ENCODE measurements at places on chromosomes 4 and X.

DNA sequence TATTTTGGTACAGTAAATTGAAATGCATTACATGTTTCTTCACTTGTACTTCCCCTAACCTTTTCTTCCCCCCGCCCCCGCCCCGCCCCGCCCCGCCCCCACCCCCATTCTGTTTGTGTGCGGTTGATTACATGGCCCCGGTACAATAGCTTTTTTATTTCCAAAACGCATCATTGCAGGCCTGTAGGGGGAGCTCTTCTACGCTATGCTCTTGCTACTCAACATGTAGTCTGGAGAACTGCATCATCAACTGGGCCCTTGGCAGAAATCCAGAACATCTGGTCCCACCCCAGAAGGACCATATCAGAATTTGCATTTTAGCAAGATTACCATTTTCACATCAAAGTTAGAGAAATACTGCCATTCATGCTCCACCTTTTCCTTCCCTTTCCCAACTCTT lies 333.3 kb upstream of the DDX53 start:
- no peak for DNase-seq

- no peak for DNase-seq
Observed at GRCh38 chr4:144289667-144290428, 149.3 kb upstream of the GYPA start.

- no peak for DNase-seq
Observed at GRCh38 chr4:157674699-157675098, 454.2 kb downstream of the GRIA2 start.

DNA sequence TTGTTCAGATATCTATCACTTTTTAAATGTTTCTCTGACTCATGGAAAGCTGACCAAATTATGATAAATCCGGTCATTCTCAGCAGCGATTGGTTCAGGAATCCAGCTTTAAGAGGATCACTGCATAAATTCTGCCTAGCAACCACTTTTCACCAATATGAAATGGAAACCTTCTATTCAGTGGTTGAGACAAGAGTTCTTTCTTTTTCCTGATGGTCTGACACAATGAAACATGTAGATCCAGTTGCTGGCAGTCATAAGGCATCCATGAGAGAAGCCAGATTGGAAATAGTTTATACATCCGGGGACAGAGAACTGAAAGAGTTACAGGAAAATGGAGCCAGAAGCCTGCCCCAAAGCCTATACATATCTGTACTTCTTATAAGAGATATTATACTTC lies 27.2 kb downstream of the MAB21L2 start:
- DNase-seq = no peak

GRCh38 chr4:78308517-78308916 lies 243.1 kb upstream of the ANXA3 start:
- no peak for DNase-seq

- DNase-seq = no peak
Observed at GRCh38 chrX:66633541-66633940, 5.3 kb downstream of the EDA2R start.

- no peak for DNase-seq
Observed at GRCh38 chrX:152899111-152899873, 1.4 kb downstream of the ZNF185 start.

DNA sequence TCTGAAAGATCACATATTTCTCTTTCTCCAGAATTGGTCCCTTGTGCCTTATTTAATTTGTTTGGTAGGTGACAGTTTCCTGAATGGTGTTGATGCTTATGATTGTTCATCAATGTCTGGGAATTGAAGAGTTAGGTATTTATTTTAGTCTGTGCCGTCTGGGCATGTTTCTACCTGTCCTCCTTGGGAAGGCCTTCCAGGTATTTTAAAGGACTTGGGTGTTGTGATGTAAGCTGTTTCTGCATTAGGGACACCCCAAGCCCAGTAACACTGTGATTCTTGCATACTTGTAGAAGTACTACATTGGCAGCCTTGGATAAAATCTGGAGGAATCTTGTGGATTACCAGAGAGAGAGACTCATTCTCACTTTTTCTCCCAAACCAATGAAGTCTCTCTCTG lies 120.8 kb upstream of the CXXC4 start:
- no peak for DNase-seq

DNA sequence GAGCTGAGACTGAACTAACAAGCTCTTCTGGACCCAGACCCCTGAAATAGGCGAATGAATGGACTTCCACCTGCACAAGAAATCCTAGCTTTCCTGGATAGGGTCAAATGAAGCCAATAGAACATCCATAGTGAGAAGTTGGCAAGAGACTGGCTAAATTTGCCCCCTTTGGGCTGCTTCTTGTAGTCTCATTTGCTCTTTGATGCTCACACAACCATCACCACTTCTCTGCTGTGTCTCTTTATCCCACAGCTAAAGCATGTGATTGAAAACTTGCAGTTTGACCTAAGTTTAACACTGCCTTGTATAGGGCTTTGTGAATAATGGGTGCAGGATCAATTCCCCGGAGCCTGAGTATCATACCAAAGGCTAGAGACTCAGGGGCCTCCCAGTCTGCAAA lies 38.2 kb downstream of the NLGN3 start:
- no peak for DNase-seq

DNA sequence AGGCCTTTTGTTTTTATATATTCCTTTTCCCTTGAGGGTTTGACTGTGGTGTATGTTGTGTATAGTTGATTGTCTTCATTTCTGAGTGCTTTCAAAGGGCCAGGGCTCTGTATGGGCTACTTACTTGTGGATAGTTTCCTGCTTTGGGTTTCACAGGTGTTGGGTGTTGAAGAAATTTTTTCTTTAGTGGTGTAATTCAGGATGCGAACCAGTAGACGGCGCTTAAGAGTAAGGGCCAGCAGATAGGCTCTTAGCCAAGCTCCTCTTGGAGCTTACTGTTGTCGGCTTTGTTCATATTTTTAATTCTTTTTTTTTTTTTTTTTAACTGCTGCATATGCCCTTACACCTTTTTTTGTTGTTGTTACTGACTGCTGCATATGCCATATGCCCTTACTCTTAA lies 276.3 kb upstream of the GALNT7 start:
- DNase-seq = no peak

- DNase-seq = no peak
Observed at GRCh38 chrX:100649550-100650356, 5.8 kb downstream of the SRPX2 start.

- DNase-seq = no peak
Observed at GRCh38 chr4:101081695-101082369, 265.5 kb downstream of the PPP3CA start.

DNA sequence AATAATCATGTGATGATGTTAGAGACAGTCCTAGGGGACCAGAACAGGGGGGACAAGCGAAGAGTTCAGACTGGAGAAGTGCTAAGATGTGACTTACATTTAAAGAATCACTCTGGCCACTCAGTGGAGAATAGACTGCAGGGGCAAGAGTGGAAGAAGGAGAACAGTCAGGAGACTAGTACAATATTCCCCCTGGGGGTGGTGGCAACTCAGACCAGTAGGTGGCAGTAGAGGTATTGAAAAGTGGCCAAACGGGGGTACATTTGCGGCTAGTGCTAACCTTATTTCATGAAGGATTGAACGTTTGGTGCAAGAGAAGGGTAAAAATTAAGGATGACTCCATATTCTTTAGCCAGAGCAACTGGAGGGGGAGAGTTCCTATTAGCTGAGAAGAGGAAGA lies 2.7 kb upstream of the BMX start:
- peak; percentile 1 for DNase-seq

GRCh38 chrX:109327251-109327650 lies 154.6 kb downstream of the GUCY2F start:
- no peak for DNase-seq

DNA sequence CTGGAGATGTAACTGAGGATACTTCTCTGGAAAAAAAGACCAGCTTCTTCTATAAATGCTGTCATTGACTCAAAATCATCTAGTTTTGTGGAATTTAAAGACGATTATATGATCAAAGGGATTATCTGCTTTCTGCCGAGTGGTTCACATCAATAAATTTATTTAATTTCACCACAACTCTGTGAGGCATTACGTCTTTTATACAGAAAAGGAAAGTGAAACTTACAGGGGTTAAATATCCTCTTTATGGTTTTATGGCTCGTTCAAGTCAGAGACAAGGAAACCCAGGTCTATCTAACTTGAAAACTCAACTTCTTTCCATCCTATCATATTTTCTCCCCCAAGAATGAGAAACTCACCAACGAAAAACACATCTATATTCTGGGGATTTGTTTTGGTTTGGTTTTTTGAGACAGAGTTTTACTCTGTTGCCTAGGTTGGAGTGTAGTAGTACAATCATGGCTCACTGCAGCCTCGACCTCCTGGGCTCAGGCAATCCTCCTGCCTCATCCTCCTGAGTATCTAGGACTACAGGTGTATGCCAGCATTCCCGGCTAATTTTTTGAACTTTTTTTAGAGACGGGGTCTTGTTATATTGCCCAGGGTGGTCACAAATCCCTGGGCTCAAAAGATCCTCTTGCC lies 377.9 kb upstream of the EMCN start:
- no peak for DNase-seq

DNA sequence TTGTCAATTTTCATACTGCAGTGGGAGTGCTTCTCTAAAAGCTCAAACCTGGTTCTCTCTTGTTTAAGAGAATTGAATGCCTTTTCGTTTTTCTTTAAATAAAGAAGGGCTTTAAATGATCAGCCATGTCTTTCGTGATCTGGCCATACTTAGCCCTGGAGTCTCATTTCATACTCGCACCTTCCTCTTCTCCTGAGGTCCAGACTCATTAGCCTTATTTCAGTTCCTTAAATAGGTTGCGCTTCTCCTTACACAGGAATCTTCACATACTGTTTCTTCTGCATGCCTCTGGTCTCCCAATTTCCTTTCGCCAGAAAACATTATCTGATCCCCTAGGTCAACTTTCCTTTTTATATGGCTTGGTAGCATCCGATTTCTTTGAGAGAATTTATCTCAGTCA lies 565.6 kb upstream of the TENM3 start:
- DNase-seq = no peak

DNA sequence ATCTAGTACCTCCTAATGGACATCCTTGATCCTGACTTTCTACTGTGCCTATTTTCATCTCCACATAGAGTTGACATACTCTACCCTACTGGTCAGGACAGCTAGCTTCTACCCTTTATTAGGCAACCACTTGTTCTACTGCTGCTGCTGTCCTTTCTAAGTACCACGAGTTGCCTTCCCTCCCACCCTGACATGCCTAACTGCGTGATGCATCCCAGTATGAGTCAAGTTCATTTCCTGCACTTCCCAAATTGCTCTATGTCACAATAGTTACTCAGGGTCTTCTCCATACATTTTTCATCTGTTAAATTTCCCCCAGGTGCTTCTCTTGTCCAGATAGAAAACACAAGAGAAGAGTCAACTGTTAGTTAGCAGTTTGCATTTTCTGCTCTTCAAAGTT lies 133.4 kb downstream of the TBC1D19 start:
- DNase-seq = no peak

GRCh38 chrX:153921070-153921469 lies 5.0 kb downstream of the ARHGAP4 start:
- no peak for DNase-seq

DNA sequence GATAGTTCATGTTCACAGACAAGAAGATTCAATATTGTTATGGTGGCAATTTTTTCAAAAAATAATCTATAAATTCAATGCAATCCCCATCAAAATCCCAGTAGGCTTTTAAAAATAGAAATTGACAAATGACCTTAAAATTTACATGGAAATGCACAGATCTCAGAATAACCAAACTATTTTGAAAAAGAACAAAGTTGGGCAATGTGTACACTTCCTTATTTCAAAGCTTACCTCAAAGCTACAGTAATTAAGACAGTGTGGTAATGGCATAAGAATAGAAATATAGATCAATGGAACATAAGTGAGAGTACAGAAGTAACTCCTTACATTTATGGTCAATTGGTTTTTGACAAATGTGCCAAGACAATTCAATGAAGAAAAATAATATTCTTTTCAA lies 39.0 kb downstream of the FRMD7 start:
- DNase-seq = no peak

- DNase-seq = no peak
Observed at GRCh38 chrX:147914591-147914990, 2.9 kb downstream of the FMR1 start.

DNA sequence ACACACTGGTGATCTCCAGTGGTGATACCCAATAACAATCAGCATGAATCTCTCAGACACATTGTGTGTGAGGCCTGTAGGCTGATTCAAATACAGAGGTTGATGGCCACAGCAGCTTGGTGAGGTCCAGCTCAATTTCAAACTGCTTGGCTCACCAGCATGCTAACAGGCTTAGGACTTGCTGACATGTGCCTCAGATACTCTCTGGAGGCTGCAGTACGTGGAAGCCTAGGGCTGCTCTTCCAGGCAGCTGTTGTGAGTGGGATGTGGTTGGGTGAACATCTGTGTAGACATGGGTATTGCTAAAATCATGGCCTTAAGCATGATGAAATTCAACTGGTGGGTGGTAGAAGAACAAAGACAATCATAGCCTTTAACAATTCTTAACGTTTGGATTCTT lies 4.3 kb downstream of the CXCL9 start:
- DNase-seq = no peak

DNA sequence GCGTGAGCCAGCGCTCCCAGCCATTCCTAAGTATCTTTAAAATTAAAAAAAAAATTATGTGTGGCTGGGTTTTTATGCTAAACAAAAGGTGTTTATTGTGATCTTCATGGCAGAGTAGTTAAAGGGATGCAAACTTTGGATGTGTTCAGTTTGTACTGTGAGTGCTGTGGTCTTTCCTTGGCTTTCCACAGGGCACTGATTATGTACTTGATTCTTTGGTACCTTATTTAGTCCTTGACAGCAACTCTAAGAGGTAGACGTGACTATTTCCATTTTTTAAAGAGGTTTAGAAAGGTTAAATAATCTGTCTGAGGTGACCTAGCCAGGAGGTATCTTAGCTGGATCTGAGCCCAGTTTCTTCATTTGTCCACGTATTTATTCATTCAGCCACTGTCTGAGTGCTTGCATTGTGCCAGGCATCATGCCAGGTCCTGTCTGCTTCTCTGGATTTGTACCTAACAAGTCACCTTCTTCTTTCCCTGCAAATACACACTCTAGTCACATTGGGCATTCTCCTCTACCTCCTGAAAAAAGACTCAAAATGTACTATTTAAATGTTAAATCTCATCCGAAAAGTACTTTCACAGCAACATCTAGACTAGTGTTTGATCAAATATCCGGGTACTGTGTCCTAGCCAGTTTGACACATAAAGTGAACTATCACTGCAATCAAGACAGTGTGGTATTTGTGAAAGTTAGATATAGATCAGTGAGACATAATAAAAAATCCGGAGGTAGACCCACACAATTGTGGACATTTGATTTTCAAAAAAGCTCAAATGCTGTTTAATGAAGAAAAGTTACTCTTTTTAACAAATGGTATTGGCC lies 31.5 kb downstream of the WWC2 start:
- DNase-seq = no peak

- DNase-seq = no peak
Observed at GRCh38 chrX:135346975-135347374, 37.7 kb downstream of the ETDC start.

- no peak for DNase-seq
Observed at GRCh38 chr4:164212134-164212533, 541.8 kb upstream of the SMIM31 start.

Data from NK-92 treated with Interleukin-12 subunit alpha and Interleukin-12 subunit beta, amount 100 ng/mL, for 24 hours (cell line).